ENCODE measurements at places on chromosomes 5 and 9. TPM values are rescaled to one million over a fixed set of nuclear protein-coding genes. Genes with fewer than 3 reads are reported as not detected.

Gene CARD6
- total RNA-seq = 5.7 TPM

Gene PCDHA12
- total RNA-seq = 0.03 TPM

Gene PDE8B
- total RNA-seq = not detected

Gene PTGES
- 7.1 TPM for total RNA-seq

All from foreskin keratinocyte (primary cell).